ENCODE measurements at places on chromosomes 5 and 9.

DNA sequence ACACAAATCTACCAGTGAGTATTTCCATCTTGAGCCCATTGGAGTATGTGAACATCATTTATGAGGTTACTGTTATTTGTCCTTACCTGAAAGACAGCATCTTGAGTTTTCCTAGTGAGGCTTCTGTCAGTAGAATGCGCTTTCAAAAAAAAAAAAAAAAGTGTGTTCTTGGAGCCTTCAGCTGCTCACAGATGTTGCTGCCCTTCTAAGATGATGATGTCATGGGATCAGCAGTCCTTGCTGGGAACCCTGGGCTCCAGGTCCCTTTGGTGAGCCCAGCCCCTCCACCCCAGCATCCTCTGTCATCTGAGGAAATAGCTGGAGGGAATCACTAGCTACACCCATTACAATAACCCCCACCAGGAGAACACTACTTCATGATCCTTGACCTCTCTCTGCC lies 83.3 kb downstream of the ATPSCKMT start:
- no peak for DNase-seq

DNA sequence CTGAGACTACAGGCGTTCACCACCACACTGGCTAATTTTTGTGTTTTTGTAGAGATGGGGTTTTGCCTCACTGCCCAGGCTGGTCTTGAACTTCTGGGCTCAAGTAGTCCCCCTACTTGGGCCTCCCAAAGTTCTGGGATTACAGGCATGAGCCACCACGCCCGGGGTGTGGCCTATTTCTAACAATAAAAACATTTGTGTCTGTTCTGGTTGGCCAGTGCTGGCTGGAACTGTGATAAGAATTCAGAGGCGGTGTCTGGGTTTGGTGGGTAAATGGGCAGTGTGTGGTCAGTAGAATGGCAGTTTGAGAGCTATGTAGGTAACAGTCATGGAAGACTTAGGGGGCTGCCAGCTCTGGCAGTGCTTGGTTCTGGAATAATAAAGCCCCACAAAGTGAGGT lies 46.9 kb upstream of the SYNPO start:
- DNase-seq, result no peak

DNA sequence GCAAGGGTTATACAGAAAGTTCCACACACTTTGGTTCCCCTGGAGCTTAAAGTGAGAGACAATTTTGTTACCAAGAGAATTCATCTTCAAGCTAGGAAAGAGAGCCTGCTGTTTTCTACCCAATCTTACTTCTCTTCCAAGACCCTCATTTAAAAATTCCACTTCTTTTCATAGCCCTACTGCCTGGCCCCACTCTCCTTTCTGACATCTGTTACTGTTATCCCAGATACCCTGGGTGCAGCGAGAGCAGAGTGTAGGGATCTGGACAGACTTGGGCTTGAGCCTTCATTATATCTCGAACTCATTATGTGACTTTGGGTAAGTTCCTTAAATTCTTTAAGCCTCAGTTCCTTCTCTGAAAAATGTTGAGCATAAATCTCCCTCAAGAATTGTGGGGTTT lies 263.1 kb downstream of the ASTN2 start:
- DNase-seq, result no peak

DNA sequence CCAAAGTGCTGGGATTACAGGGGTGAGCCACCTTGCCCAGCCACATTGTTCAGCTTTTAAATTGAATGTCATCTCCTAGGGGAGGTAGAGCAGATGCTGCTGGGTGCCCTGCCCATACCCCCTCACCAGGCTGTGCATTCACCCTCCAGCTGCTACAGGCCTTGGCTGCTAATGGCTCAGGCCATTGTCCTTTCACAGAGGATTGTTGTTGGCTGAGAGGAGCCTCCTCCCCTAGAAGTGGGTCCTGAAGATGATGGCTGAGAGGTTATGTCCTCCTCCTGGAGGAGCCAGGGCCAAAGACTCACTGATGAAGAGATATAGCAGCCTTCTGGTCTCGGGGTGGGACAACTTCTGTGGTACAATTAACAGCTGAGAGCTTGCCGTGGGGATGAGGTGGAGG lies 74.6 kb downstream of the PHAX start:
- no peak for DNase-seq

GRCh38 chr9:135736272-135736978 lies 34.4 kb downstream of the KCNT1 start:
- no peak for DNase-seq

DNA sequence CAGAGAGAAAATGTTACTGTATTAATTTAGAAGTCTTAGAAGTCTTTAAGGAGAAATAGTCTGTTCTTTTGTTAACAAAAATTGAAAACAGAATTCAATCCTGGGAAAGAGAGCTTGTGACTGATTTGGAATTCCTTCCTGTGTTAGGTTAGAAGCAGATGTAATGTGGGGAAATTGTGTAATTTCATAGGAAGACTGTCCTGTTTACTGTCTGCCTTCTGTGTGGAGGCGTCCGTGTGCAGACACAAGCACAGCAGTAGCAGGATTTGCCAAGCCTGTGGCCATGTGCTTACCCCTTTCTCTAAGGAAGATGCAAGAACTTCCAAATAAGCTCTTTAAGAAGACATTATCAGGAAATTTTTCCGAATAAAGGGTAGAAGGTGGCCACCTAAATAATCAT lies 36.7 kb upstream of the F2R start:
- DNase-seq, result no peak

- DNase-seq, result no peak
These were observed 5.2 kb downstream of the SH2D3C start for GRCh38 chr9:127773272-127773671.

All from muscle of arm (tissue), 14 donors.